ENCODE measurements at places on chromosomes 3 and 15.

GRCh38 chr3:60528651-60529050 is 722.6 kb downstream of the FHIT start:
- DNase-seq: no peak

GRCh38 chr15:61994216-61994615 is 66.0 kb downstream of the VPS13C start:
- DNase-seq: no peak

- peak; percentile 27 for DNase-seq
Measured at GRCh38 chr3:37861620-37862041, at the start of gene CTDSPL. Gene CTDSPL, plus strand, starts transcription at chr3:37861880. Its CDS starts 320 bp downstream, at chr3:37862200.

- no peak for DNase-seq
Measured at GRCh38 chr3:187708696-187709095, 6.3 kb upstream of the RTP2 start.

DNA sequence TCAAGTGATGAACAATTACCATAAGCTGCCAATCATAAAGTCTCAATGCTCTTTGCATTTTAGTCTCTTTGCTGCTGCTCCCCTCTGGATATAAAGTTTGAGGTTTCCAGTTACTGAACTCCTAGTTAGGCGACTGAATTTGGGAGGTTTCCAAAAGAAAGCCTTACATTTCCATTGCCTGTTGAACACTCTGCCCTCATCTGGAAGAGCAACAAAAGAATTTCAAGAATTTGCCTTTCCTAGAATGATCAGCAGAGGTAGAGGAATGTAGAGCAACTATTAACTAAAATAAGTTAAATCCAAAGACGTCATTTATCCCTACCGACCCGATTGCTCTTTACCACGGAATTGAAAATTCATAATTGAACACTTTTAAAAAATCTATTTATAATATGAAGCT is 53.4 kb upstream of the PRICKLE2 start:
- DNase-seq: no peak

- no peak for DNase-seq
Measured at GRCh38 chr3:180633722-180634121, 31.8 kb downstream of the TTC14 start.

DNA sequence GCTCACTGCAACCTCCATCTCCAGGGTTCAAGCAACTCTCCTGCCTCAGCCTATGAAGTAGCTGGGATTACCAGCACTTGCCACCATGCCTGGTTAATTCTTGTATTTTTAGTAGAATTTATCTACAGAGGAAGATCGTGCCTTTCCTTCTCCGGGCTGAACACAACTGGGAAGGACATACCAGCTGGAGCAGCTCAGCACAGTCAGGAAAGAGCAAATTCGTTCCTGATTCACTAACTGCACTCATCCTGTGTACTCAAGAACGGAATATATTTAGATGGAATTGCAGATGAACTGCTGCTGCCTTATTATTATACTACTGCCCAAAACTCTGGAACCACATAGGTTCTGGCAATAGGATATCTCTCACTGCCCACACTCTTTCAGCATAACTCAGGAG is 27.1 kb upstream of the P4HTM start:
- no peak for DNase-seq

- no peak for DNase-seq
Measured at GRCh38 chr3:182435860-182436259, 357.4 kb upstream of the ATP11B start.

DNA sequence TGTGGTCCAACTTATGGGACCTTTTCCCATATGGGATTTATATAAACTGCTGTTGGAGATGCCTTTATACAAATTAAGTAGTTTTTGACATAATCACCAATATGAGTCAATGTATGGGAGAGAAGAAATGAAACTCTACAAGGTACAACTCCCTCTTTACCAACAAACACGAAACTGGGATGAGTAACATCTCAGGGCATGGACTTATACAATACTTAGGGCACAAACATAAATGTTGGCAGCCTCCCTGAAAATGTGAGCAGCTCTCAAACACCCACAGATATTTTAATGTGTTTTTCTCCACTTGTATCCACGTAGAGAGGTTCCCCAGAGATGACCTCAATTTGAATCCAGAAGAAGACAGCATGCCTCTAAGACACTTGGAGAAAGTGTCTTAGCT is 161.6 kb downstream of the MAGI1 start:
- DNase-seq: no peak

- peak; percentile 72 for DNase-seq
Measured at GRCh38 chr15:80173022-80173759, 20.4 kb downstream of the FAH start.

- DNase-seq: no peak
Measured at GRCh38 chr3:9638155-9638554, 11.2 kb upstream of the MTMR14 start.

DNA sequence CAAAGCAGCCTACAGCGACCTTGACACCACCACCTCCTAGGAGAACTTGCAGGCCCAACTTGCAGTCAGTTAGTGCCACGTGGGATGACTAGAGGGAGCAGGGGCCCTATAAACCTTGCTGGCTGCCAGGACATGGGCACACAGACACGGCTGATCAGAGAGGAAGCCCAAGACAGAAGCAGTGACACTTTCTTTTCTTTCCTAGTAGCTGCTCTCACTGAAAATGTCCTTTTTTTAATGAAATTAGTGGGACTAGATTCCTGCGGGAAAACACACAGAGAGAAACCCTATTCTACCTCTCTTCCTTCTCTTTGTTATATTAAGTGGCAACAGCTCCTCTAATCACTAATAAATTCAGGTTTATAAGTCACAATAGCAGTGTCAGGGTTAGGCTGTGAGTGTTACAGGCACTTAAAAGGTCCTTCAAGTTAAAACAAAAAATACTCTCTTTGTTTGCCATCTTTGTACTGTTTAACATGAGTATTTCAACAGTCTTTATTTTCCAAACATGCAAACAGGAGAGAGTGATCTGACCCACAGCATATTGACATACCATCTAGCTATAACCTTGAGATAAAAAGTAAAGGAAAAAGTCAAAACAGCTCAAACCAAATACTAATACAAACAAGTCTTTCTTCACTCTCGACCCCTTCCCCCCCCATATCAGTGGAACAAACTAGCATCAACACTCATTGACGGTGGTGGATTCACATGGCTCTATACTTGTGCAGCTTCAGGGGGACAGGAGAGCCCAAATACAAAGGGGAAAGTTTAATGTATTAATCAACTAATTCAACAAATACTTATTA is 2.1 kb upstream of the TMEM212 start:
- no peak for DNase-seq

DNA sequence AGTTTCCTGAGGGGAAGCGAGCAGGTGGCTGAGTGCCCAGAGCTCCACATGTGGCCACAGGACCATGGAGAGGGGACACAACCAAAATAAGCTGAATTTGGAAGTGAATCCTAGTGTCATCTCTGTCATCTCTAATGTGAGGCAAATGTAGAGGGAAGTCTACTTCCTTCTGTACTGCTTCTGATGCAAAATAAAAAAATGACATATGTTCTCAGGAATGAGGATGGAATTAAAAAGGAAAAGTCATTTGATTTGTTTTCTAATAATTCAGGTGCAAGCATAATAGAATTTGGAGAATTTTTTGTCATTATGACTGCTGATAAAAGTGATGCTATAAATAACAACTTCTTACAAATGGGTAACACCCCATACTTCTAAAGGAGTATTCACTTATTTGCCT is 59.5 kb upstream of the POU1F1 start:
- no peak for DNase-seq

GRCh38 chr15:76840830-76841460 is 64.2 kb downstream of the SCAPER start:
- DNase-seq: no peak

- DNase-seq: no peak
Measured at GRCh38 chr3:43411429-43411828, 125.1 kb downstream of the SNRK start.

DNA sequence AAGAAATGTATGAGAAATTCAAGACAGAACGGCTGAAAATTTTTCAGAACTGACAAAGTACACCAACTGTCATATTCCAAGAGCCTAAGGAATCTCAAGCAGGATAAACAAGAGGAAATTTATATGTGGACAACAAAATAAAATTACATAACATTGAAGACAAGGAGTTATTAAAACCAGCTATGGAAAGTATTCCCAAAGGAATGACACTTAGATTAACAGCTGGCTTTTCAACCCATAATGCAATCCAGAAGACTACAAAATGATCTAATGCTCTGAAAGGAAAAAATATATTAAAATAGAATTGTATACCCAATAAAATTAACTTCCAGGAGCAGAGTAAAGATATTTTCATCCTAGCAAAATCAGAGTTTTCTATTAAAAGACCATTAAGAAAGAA is 132.2 kb upstream of the BNIP2 start:
- no peak for DNase-seq

GRCh38 chr3:64460877-64461276 is 226.9 kb downstream of the ADAMTS9 start:
- no peak for DNase-seq

DNA sequence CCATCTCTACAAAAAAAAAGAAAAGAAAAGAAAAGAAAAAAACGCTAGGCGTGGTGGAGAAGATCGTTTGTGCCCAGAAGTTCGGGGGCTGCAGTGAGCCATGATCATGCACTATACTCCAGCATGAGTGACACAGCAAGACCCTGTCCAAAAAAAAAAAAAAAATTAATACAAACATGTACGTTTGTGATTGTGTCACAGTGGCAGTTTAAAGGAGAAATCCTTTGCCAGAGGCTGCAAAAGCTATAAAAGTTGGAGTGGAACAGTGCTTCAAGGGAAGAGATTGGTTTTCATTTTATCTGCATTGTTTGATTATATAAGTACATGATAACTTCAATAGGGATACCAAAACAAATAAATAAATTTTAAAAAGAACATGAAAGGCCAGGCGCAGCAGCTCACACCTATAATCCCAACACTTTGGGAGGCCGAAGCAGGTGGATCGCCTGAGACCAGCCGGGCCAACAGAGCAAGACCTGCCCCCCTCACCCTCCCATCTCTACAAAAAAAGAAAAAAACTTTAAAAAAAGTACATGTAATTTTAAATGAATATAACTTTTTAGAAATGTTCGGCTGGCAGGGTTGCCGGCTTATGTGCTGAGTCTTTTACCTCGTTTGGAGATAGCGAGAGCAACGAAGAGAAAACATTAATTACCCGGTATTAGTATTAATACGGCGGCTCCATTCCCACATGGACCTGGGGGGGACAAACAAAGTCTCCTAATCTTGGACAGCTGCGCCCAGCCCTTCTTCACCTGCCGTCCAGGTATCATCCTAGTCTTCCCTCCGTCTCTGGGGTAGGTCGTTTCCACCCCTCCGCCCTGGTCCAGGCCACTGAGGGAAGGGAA is 573 bp upstream of the DIS3L start:
- peak; percentile 2 for DNase-seq

DNA sequence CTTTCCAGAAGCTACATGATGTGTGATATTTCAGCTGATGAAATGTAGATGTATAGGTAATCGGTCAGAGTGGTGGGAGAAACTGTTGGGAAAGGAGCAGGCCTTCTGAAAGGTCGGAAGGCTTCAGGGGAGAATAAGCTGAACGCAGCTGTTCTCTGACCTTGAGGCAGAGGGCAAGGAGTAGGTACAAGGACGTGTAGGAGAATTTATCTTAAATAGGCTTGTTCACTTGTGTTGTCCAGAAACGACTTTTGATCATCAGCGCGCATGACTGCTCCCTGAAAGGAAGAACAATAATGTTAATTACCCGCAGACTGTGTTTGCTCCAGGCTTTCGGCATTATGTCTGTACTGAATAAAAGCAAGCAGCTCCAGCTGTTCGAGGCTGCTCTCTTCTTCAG is 39.6 kb downstream of the GPR160 start:
- DNase-seq: no peak

DNA sequence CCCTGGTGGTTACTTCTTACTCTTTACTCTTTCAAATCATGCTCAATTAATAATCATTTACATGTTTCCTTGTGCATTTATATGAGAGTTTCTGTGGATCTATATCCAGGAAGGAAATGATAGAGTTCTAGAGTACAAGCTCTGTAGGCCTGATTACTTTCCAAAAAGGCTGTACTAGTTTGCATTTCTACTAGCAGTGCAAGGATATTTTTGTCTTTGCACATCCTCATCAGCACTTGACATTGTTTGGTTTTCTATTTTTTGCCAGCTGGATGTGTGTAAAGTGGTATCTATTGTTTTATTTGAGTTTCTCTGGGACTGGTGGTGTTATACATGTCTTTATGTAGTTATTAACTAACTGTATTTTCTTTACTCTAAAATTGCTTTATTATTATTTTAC is 19.6 kb upstream of the SLC7A14 start:
- no peak for DNase-seq

DNA sequence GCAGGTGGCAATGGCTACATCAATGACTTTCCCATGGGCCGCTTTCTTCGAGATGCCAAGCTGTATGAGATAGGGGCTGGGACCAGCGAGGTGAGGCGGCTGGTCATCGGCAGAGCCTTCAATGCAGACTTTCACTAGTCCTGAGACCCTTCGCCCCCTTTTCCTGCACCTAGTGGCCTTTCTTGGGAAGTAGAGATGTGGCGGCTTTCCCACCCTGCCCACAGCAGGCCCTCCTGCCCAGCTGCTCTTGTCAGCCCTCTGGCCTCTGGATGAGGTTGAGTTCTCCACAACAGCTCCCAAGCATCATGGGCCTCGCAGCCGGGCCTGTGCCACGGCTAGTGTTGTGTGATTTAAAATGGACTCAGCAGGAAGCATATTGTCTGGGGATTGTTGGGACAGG is 12.5 kb downstream of the IVD start:
- no peak for DNase-seq

DNA sequence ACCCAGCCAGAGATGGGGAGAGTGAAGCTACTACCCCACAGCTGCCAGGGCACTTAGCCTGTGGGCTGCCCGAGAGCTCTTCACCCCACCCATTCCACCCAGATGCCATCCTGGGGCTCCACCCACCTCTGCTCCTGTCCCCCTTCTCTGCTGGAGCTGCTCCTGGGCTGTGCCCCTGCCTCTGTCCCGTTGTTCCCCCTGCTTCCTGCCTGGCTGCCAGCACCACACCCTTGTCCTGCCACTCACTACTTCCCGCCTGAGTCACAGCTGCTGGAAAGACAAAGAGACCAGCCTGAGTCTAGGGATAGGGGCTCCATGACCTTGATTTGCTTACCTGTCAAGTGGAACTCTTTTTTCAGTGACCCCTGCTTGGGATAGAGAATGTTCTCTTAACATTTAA is 12.4 kb downstream of the GNAI2 start:
- DNase-seq: no peak

GRCh38 chr15:40847223-40847961 is 3.5 kb downstream of the SPINT1 start:
- no peak for DNase-seq

- DNase-seq: no peak
Measured at GRCh38 chr3:64922213-64922612, 234.4 kb upstream of the ADAMTS9 start.

- peak; percentile 80 for DNase-seq
Measured at GRCh38 chr15:31347067-31347975, 20.7 kb downstream of the KLF13 start.

DNA sequence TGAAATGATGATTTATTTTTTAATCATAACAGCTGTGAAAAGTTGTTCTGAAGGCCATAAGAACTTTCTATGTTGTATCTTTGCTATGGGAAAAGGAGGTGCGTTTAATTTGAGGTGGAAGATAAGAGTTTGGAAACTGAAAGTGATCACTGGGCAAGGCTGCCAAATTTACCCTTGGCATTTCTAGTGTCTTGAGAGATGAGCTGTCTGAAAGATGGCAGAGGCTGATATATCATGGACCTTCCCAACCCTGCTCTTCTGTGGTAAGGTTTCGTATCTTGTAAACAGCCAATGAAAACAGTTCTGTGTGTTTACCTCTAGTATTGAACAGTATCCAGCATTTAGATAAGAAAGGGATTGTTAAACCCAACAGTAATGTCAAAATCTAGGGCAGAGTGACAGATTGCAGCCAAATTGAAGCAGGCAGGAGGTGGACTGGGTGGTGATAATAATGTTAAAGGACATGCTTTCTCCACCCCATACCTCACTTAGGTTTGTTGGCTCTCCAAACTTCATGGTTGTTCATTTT is 15.8 kb upstream of the NFKBIZ start:
- DNase-seq: no peak
